Stimulated activated CD8-positive, alpha-beta memory T cell treated with anti-CD3 and anti-CD28 coated beads, Interleukin-15, amount 100 ng/mL, for 24 hours (primary cell): ENCODE measurements at places on chromosomes 11 and 22.

DNA sequence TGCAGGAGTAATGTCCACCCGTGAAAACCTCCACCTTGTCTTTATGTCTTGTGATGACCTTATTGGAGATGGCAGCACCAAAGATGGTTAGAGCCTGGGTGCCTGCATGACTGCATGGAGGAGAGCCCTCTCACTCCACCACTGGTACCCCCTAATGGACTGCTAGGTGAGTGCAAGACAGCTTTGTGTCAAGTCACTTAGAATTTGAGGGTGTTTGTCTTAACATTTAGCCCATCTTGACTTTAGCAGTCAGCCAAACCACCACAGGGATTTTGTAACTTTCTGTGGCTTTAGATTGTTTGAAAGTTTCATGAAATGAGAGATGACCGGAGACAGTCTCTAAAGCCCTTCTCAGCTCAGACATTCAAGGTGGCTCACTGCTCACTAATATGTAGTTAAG is 232.9 kb upstream of the NCAM1 start:
- no peak for DNase-seq

DNA sequence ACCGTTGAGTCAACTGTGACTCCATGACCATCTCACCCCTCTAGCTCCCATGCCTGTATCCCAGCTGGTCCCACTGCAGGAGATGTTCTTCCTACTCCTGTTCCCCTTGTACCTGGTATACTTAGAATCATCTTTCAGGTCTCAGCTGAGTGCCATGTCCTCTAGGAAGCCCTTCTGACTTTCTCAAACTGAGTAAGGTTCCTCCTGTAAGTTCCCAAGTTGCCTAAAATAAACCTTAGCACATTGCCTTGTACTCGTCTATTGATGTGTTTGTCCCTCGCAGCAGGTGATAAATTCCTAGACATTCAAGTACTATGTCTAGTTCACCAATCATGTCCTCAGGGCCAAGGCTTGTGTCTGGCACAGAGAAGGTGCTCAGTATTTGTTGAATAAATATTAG is 18.4 kb upstream of the ASCC2 start:
- DNase-seq: no peak

DNA sequence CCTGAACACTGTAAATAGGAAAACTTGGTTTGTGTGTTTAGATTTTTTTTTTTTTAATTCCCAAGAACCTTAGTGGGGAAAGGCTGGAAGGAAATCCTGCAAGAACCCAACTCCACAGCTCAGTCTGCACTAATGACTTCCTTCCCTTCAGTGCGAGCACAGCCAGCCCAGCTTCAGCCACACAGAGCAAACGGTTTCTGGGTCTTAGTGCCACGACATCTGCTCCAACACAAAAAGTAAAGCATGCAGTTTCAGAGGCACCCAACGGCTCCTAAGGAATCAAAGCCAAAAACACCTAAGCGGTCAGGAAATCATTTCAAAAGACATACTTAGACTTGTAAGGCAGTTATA is 236.1 kb downstream of the TTC28 start:
- no peak for DNase-seq

DNA sequence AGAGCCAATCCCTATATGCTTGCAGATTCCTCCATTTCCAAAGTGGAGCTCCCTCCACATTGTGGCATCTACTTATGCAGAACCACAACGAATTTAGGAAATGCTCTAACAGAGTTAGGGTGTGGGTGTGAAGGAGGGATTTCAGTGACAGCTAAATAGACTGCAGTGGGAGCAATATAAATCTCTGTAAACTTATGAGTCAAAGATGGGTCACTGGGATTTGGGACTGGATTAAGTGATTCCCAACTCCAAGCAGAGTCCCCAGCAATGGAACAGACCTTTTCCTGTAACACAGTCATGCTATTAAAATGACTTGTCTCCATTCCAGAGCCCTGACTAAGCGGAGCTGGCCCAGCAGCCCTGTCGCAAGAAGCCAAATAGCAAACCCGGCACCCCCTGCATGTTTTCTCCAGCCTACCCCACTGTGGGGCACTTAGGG is 36.6 kb downstream of the RPL27A start:
- no peak for DNase-seq

DNA sequence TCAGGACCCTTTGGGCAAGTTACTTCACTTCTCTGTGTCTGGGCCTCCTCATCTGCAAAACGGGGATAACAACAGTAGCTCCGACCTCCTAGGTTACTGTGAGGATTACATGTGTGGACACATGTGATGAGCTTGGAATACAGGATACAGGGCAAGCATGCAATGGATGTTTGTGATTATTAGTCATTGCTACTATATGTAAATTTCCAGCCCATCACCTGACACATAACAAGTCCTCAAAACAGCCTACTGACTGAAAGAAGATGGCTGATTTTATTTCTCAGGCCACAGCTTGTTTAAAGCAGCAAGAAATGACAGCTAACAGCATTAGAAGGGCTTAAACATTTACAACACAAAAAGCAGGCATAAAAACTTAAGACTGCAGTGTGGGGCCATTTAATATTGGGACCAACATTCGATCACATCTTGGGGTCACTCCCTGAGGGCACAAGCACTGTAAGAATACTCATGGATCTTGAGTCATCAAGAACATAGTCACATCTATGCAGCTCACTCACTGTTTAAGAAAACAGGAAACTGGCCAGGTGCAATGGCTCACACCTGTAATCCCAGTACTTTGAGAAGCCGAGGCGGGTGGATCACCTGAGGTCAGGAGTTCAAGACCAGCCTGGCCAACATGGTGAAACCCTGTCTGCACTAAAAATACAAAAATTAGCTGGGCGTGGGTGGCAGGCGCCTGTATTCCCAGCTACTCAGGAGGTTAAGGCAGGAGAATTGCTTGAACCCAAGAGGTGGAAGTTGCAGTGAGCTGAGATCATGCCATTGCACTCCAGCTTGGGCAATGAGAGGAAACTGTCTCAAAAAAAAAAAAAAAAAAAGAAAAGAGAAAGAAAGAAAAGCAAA is 49.5 kb downstream of the ABTB2 start:
- DNase-seq: no peak

GRCh38 chr22:41344189-41344788 is 37.5 kb upstream of the TEF start:
- no peak for DNase-seq

DNA sequence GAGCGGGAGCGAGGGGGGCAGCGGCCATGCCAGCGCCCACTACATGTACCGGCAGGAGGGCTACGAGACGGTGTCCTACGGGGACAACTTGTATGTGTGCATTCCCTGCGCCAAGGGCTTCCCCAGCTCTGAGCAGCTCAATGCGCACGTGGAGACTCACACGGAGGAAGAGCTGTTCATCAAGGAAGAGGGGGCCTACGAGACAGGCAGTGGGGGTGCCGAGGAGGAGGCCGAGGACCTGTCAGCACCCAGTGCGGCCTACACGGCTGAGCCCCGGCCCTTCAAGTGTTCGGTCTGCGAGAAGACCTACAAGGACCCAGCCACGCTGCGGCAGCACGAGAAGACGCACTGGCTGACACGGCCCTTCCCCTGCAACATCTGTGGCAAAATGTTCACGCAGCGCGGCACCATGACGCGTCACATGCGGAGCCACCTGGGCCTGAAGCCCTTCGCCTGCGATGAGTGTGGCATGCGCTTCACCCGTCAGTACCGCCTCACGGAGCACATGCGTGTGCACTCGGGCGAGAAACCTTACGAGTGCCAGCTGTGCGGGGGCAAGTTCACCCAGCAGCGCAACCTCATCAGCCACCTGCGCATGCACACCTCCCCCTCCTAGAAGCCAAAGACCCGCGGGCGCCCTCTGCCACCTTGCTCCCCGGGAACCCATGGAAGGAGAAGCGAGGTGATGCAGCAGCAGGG is 20.9 kb upstream of the TMEM191C start:
- DNase-seq: no peak

- DNase-seq: no peak
These were observed 848 bp upstream of the PTPRCAP start for GRCh38 chr11:67438158-67438902.

GRCh38 chr11:104705490-104706190 is 192.6 kb downstream of the CASP12 start:
- peak; percentile 21 for DNase-seq

GRCh38 chr22:37435970-37436603 is 8.8 kb upstream of the ELFN2 start:
- no peak for DNase-seq

DNA sequence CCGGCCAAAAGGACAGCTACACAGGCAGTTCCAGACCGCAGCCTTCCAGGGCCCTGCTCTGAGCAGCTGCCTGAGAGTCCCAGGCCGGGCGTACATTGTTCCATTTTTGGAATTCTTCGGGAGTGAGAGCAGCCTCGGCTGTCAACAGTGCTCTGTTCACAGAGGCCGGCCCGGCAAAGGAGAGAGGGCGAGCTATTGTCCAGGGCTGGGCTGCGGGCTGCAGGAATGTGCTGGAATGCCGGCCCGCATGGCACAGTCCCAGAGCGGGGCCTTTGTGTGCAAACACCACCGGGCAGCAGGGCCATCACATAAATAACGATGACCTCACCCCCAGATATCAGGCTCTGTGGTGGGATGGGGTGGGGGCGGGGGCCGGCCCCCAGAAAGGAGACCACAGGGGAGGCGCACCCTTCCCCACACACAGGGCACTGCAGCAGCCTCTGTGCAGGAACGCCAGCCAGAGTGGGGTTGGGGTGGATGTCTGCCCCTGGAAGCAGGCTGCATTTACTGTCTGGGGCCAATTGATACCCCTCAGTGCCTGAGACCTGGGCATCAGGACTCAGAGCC is 15.8 kb downstream of the LINC01488 start:
- no peak for DNase-seq

- no peak for DNase-seq
These were observed 105.4 kb downstream of the TTC28 start for GRCh38 chr22:28574159-28574788.

DNA sequence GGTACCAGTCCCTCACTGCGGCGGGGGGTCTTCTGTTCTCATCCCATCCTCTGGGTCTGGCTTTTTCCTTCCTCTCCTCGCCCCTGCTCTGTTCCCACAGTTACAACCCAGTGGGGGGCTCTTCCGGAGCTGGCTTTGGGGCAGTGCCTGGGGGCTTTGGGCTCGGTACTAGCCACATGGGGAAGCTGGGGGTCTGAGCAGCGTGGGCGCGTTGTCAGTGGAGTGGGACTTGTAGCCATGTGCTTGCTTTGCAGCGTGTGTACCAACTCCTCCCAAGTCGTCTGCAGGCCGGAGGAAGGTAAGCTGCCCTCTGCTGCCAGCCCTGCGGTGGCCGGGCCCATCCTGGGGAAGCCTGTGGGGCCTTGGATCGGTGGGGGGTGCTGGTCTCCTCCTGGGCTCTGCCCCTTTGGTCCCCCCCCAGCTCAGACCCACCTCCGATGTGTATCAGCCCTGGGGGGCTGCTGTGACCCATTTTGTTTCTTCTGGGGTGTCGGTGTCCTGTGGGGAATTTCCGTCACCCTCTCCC is 17.5 kb downstream of the MUC2 start:
- DNase-seq: no peak

DNA sequence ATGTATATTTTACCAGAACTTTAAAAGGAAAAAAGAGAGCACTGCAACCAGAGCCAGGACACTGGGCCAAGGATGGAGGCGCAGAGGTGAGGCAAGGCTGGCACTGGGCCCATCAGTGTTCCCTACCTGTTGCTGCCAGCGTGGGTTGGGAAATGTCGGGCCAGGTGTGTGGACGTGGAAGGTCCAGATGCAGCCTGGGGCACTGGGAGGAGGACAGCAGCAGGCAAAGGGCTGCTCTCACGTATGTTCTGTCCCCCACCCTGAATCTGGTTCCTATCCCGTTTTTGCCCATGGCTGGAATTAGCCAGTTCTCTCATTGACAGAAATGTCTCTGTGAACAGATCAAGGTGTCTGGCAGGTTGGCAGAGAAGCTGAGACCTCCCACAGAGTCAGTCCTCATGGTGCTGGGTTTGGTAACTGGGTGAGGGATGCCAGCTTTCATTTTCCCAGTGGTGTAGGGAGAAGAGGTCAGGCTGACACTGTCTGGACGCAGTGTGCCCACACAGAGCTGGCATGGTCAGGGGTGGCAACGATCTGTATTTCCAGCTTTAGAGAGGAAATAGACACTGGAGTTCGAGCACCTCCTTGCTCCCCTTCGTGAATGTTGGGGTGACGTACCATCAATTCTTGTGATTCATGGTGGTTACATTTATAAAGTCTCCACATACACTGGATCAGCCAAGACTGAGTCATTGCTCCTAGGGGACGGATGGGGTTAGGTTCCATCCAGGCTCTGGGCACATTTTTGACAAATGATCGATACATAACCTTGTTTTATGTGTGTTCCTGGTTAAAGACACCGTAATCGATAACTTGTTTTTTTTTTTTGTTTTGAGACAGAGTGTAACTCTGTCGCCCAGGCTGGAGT is 4.3 kb upstream of the PNPLA3 start:
- DNase-seq: no peak

DNA sequence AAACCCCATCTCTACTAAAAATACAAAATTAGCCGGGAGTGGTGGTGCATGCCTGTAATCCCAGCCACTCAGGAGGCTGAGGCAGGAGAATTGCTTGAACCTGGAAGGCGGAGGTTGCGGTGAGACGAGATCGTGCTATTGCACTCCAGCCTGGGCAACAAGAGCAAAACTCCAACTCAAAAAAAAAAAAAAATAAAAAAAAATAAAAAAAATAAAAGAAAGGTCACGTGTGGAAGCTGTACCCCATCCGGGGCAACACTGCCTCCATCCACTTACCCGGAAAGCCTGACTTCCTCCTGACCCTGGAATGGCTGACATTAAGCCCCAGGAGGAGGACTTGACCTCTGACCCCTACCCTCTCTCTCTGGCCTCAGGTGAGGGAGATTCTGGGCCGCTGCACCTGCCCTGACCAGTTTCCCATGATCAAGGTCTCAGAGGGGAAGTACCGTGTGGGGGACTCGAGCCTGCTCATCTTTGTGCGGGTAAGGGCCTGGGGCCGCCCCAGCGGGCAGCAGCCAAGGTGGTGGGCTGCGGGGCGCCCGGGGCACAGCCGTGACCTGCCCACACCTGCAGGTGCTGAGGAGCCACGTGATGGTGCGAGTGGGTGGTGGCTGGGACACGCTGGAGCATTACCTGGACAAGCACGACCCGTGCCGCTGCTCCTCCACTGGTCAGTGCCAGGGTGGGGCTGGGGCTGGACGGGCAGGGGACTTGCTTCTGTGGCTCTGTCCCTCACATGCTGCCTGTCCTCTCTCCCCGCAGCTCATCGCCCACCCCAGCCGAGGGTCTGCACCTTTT is 3.8 kb downstream of the GAS2L1 start:
- DNase-seq: no peak

GRCh38 chr11:17673951-17674350 is 45.4 kb upstream of the MYOD1 start:
- DNase-seq: no peak

DNA sequence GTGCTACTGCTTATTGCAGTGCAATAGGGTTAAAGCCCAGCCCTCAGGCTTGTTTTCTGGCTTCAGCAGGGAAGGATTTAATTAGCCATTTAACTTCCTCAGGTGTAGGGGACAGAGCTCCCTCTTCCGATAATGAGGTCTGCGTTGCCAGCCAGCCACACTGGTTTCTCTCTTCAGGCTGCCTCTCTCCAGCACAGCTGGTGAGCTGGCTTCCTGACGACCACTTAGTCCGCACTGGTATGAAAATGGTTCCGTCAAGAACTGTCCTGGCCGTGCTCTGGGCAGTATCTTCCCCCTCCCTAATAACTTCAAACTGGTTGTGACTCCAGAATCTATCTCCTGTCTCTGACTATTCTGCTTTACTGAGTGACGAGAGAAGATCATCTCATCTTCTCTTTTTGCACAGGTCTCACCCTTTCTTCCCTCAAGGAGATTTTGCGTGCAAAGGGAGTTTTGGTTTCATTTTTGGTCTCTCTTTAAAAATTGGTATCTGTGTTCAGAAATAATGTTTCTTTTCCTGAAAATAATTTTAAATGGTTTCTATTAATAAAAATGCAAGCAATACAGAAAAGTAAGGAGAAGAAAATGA is 49.2 kb downstream of the CNTN5 start:
- no peak for DNase-seq
